NCI-H524 (cell line): ENCODE measurements at places on chromosomes 6 and 20.
A peak's percentile ranks its signal among the peaks of the same experiment; 100 is the strongest.

DNA sequence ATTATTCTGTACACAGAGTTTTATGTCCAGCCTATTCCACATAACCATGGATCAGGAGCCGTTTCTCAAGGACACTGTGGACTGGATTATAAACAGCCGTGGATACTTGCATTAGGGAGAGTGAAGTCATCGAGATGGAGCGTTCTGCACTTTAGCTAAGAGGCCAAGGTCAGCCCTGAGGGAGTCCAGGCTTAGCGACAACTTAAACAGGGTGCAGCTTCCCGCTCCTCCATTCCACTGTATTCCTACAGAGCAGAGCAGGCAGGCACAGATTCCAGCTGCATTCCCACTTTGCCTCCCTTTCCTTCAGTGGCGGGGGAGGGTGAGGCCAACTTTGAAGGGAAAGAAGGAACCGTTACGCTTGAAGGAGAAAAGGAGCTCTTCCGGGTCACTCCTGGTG, 59.5 kb downstream of the RAMACL start:
- no peak for DNase-seq

- no peak for DNase-seq
Measured at GRCh38 chr6:44177691-44178423, 19.2 kb downstream of the CAPN11 start.

GRCh38 chr6:13924146-13924948, 405 bp upstream of the RNF182 start:
- DNase-seq: peak; percentile 62

GRCh38 chr6:142942805-142943227, 2.2 kb downstream of the HIVEP2 start:
- peak; percentile 27 for DNase-seq
